ENCODE measurements at places on chromosomes 12 and 14. TPM values are rescaled to one million over a fixed set of nuclear protein-coding genes. Genes with fewer than 3 reads are reported as not detected.

The KCNA5 gene
- total RNA-seq = not detected

The DTX1 gene
- not detected for total RNA-seq

The BCDIN3D gene
- 8.8 TPM for total RNA-seq

The CELA1 gene
- 0.23 TPM for total RNA-seq

The IGF1 gene
- total RNA-seq = 0.10 TPM

The NPFF gene
- not detected for total RNA-seq

The SLC25A47 gene
- total RNA-seq = not detected

The ALDH1L2 gene
- 0.13 TPM for total RNA-seq

The MLXIP gene
- 54.8 TPM for total RNA-seq

The KRT82 gene
- not detected for total RNA-seq

The PDE3A gene
- not detected for total RNA-seq

The KRT8 gene
- total RNA-seq = not detected

The CCND2 gene
- 345 TPM for total RNA-seq

The CCDC196 gene
- not detected for total RNA-seq

The PRR4 gene
- 1.8 TPM for total RNA-seq

The PLBD1 gene
- not detected for total RNA-seq

The PRH2 gene
- total RNA-seq = not detected

The SVOP gene
- not detected for total RNA-seq

The SPPL3 gene
- total RNA-seq = 29.3 TPM

The IL26 gene
- not detected for total RNA-seq

The CLEC9A gene
- not detected for total RNA-seq

The MDP1 gene
- 17.1 TPM for total RNA-seq

The IFNG gene
- 2.4 TPM for total RNA-seq

The AQP2 gene
- total RNA-seq = not detected

The HRK gene
- not detected for total RNA-seq

The USP44 gene
- 4.2 TPM for total RNA-seq

The BDKRB1 gene
- not detected for total RNA-seq

The RNASE9 gene
- not detected for total RNA-seq

The ADAMTS20 gene
- total RNA-seq = not detected

The DEGS2 gene
- total RNA-seq = 0.58 TPM

The RNFT2 gene
- total RNA-seq = 12.9 TPM

The RNASE1 gene
- not detected for total RNA-seq

The ARF3 gene
- 100 TPM for total RNA-seq

The CHMP4A gene
- total RNA-seq = 85.1 TPM

The LALBA gene
- total RNA-seq = not detected

The SUOX gene
- total RNA-seq = 4.9 TPM

The APOF gene
- total RNA-seq = not detected

The MLF2 gene
- 85.0 TPM for total RNA-seq

The MGAT4C gene
- total RNA-seq = not detected

The MAP3K9 gene
- 7.9 TPM for total RNA-seq
